ENCODE measurements at places on chromosomes 2 and 18.

DNA sequence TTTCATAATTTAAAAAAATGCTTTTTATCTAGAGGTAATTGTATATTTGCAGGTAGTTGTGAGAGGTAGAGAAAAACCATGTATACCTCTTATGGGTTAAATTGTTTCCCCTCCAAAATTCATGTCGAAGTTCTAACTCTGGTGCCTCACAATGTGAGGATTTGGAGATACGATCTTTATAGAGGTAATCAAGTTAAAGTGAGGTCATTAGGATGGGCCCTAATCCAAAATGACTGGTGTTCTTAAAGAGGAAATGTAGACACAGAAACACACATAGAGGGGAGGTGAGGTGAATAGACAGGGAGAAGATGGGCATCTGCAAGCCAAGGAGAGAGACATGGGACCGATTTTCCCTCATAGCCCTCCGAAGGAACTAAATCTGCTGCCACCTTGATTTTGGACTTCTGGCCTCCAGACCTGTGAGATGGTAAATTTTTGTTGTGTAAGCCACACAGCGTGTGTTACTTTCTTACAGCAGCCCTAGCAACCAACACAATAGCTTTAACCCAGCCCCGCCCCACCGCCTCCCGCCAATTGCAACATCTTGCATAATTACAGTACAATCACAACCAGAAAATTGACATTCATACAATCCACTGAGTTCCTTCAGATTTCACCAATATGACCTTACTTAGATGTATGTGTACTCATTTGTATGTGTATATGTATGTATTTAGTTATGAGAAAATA, 208.9 kb downstream of the MIB1 start:
- DNase-seq: no peak

- DNase-seq: no peak
Measured at GRCh38 chr18:76587147-76587878, 92.3 kb upstream of the ZNF516 start.

- no peak for DNase-seq
Measured at GRCh38 chr18:35174093-35174731, 66.6 kb upstream of the ZNF397 start.

- DNase-seq: no peak
Measured at GRCh38 chr18:76252880-76253279, 242.2 kb downstream of the ZNF516 start.

DNA sequence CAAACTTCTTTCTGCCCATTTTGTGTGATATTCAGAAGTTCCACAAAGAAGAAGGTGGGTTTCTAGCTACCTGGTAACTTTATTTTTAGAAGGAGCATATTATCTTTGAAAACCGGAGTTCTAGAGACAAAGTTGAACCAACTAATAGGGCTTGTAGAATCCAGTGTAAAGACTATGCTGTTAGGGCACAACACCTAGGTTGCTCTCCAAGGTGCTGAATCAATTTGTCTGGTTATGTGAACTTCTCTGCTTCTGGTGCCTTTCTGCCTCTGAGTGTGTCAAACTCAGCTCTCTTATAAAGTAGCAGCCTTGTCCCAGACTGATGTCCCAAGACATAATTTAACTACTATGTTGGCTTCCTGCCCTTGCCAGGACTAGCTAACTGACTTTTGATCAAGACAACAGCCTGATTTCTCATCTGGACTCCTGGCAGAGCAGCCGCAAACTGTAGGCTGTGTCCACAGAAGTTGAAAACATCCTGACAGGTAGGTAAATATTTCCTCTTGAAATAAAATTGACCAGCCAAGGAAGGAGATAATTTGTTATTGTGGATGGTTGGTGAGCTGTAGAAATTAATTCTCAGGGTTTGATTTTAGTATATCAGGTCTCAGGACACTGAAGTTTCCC, 119.4 kb downstream of the CYRIA start:
- DNase-seq: no peak

DNA sequence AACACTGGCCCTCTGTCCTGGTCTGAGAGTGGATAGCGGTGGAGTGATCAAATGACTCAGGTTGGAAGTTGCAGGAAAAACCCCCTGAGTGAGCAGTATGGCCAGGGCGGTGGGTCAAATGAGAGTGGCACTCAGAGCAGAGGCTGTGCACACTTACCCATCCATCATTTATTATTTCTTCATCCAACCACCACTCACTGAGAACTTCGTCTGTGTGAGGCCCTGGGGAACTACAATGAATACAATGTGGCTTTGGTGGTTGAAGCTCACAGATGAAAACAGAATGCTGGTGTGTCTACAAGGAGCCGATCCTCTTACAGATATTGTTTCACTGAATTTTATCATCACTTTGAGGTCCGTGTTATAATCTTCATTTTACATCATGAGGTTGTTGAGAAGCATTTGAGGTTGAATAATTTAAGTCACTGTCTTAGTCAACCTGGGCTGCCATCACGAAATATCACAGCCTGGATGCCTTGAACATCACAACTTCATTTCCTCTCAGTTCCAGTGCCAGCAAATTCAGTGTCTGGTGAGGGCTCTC, 73.4 kb upstream of the ID2 start:
- no peak for DNase-seq

DNA sequence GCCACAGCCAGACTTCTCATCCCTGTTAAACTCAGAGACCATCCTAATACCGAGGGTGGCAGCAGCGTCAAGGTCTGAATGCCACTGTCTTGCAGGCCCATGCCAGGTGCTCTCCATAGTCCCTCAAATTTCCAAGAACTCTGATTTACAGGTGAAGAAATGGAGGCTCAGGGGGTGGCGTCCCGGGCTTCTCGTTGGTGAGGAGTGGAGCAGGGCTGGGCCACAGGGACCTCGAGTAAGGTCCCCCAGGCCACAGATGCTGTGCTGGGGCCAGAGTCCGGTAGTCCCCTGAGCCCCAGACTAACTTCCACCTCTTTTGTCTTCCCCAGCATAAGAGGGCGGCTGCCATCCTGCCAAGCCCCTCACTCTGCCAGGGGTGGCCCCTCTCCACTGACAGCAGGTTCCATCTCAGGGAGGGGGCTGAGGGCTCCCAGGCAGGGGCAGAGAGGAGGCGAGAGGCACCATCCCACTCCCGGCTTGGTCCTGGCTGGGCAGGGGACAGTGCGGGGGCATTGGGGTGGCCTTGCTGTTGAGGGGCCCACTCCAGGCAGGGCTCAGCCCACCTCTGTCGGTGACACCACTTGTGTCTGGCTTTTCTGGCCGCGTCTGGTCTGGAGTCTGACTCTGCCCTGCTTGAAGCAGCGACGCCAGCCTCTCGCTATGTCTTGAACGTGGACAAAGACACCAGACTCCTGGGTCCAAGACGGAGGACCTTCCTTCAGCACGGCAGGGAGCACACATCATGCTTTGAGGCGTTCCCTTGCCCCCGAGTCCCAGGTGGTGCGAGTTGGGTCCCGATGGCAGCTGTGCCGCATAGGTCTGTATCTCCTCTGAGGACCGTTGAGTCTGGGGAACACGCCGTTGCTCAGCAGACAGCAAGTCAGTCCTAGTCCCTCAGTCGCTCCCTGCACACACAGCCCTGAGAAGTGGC, 15.9 kb upstream of the KLHL30 start:
- DNase-seq: no peak

DNA sequence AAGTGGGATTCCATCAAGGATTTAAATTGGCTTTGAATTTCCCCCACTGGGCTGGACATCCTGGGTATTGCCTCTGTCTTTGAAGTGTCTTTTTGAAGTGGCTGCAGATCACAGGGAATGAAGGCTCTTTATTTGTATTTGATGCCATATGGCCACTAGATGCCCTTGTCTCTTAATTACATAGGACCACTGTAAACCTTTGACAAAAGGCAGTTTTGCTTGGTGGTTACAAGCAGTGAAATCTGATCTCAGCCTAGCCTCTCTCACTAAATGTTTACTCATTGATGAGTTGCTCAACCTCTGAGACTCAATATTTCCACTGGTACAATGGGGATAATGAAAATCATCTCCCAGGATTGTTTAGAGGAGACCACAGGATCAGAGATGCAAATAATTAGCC, 102.2 kb downstream of the INSIG2 start:
- DNase-seq: no peak

- no peak for DNase-seq
Measured at GRCh38 chr2:96102596-96103186, 13.7 kb downstream of the ADRA2B start.

Data from cerebellar nuclear complex (tissue), 1 donor.